ENCODE measurements at places on chromosomes 7 and 10.

- DNase-seq = no peak
Observed at GRCh38 chr10:89173075-89173474, 34.0 kb downstream of the CH25H start.

DNA sequence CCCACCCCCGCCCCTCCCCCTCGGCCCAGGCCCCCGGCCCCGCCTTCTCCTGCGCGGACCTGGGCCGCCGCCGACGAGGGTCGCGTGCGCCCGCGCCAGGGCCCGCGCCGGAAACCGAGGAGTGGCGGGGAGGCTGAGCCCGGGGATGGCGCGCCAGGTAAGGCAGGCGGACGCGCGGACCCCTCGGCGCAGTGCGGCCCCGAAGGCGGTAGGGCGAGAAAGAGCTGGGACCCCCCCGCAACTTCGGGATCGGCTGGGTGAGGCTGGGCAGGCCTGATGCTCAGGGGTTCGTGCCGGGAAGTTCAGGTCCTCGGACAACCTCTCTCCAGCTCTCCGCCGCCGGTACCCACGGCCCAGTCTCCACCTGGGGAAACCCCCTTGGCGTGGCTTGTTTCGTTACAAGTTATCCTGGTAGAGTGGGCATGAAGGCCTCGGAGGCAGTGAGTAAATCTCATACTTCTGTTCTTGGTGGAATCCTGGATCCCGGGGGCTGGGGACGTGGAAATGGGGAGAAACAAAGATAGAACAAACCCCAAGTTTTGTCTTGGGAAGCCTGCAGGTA, 58.4 kb downstream of the ZNF467 start:
- DNase-seq = no peak

- DNase-seq = no peak
Observed at GRCh38 chr10:69638642-69639041, 8.6 kb downstream of the FAM241B start.

DNA sequence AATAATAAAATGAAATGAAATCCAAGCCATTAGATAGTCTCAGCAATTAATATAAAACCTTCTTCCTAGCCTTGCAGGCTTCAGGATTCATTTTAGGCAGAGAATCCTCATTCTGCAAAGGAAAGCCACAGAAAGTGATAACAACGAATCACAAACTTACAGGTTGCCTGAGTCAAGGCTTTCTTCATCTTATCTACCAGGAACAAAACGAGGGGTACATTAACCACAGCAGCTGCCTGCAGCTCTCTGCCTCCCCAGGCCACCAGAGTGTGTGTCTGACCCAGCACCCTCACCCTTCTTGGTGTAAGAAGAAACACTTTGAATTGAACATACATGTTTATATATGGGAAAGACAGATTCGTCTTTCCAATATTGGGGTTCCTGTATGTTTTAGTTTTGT, 12.5 kb upstream of the TNS3 start:
- DNase-seq = no peak

- DNase-seq = no peak
Observed at GRCh38 chr7:40311307-40311706, 176.5 kb downstream of the SUGCT start.

- no peak for DNase-seq
Observed at GRCh38 chr7:27248911-27249723, 6.5 kb downstream of the EVX1 start.

GRCh38 chr7:40763319-40764287, 628.8 kb downstream of the SUGCT start:
- DNase-seq = no peak

DNA sequence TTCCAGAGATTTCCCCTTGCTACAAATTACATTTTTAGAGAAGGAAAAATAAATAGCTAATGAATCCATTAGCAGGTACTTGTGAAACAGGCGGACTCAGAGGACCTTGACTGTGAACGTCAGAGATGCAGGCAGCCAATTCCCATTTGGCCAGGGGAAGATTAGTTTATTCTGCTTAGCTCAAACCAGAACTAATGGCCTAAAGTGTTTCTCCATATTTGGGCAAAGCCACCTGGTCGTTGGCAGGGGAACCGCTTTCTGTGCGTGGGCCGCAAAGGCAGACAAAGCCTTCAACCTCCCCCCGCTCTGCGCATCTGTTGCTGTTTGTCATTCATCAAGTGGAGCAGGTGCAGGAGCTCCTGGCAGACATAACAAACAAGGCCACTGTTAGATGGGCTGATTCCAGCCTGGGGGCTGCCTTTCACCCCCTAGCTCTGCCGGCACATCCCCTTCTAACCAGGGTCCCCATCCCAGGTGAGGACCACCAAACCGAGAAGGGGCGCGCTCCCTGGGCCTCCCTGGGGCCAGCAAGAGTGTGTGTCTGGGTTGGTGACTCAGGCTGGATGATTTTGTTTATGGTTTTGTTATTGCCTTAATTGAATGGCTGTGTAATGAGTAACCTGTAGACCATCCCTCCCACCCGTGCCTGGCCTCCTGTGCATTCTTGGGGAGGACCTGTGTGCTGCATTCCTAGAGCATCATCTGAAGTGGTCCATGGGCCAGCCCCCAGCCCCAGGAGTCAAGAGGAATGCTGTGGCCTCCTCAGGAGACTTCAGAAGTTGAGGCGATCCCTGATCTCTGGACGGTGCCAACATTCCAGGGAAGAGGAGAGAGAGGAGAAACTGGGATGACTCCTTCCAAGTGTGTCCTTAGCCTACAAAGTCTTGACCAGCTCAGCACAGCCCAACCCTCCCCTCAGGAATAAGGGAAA, 14.5 kb upstream of the CPA1 start:
- no peak for DNase-seq

DNA sequence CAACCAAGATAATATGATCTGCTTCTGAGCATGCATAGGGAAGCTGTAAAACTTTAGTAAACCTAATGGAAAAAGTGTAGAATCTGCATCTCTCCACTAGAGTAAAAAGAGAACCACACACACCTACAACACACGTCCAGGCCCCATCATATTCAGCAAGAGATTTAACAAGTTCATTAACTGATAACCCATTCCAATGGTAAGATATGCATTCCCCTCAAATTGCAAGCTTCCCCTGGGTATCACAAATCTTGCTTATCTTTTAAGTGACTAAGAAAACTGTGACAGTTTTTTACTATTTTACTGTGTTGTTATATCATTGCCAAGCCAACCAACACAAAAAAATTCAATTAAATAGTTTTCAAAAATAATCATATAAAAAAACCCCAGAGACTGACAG, 8.0 kb downstream of the DPY19L1 start:
- DNase-seq = no peak

DNA sequence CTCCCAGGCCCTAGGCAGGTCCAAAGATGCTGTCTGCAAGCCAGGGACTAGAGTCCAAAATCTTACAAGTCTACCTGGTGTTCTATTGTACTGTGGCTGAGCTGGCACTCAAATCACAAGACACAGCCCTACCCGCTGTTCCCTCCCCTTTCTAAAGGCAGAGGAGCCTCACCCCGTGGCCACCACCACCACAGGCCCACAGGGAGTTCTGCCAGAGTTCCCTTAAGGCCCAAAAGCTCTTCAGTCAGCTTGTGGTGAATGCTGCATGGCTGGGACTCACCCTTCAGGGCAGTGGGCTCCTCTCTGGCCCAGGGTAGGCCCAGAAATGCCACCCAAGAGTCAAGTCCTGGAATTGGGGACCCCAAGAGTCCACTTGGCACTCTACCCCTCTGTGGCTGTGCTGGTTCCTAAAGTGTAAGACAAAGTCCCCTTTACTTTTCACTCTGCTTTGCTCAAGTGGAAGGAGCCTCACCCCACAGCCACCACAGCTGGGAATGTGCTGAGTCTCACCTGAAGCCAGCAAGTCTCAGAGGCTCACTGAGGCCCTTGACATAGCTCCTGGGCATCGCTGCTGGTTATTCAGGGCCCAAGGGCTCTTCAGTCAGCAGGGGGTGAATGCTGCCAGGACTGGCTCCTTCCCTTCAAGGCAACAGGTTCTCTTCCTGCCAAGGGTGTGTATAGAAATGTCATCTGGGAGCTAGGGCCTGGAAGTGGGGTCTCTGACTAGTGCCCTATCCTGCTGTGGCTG, 48.8 kb upstream of the PSAP start:
- DNase-seq = no peak

DNA sequence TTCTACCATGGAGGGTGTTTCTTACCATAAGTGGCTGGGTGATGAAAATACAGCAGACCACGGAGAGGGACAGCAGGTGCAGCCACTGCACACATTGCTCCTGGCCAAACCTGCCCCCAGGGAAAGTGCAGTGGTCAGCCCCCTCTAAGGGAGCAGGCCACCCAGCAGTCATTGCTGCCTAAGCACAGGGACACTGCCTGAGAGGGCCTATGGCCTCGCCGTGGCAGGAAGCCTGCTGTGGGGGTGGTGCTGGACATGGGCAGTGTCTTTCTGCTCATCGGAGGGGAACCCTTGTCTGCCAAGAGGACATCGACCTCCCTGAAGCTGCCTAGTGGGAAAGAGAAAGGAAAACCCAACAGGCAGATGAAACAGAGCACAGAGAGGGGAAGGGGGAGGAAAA, 118.3 kb downstream of the PKD1L1 start:
- no peak for DNase-seq

DNA sequence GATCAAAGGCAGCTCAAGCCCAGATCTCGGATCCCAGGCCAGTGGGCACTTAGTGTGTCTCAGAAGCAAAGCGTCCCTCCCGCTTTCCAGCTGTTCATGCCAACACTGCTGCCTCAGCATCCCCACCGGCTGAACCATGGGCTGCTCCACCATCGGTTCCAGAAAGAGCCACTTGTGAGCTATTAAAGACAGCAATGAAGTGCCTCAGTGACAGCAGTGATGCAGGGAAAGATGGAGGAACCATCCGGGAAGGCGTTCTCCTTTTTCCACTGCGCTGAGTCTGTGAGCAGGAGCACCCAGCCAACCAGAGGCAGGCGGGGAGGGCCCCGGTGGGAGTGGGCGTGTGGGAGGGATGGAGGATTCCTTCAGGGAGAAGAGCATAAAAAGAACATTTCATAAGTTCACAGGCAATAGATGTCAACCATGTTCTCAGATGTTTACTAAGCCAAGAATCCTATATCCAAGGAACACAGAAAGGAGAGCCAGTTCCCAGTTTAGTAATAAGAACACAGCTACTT, 96.2 kb upstream of the MKI67 start:
- no peak for DNase-seq

DNA sequence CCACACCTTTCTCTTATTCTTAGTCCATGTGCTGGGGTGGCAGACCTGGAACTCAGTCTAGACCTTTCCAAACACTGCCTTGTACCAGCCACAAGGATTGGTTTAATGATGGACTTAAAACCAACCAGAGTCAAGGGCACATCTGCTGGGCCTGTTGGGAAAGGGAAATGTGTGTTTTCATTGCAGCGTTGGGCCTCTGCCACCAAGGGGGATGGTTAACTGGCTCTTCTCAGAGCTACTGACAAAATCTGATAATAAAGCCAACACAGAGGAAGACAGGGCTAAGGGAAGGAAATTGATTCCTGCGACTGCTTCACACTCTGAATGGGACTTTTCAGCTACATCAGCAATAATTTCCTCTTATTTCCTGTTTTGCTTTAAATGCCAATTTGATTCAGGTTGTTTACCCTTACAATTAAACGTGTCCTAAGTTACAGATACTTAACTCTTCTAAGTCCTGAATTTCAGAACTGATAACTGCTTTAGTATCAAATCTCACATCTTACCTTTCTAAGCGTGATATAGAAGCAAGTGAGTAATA, 68.4 kb upstream of the MALRD1 start:
- no peak for DNase-seq

DNA sequence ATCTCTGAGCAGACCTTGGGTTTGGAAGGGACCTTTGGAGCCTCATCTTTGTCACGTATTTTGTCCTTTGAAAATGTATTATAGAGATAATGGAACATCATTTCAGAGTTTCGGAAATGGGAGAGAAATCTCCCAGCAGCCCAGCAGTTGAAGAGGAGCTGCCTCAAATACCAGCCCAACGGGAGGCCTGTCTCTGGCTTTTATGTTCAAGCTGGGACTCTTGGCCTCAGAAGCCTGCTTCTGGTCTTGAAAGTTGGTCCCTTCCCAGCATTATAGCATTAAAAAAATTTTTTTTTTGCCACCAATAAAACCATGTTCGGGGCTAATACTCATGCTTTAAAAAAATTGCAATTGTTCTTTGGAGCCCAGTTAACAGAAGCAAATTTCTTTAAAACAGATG, 73.4 kb upstream of the CTBP2 start:
- DNase-seq = no peak

DNA sequence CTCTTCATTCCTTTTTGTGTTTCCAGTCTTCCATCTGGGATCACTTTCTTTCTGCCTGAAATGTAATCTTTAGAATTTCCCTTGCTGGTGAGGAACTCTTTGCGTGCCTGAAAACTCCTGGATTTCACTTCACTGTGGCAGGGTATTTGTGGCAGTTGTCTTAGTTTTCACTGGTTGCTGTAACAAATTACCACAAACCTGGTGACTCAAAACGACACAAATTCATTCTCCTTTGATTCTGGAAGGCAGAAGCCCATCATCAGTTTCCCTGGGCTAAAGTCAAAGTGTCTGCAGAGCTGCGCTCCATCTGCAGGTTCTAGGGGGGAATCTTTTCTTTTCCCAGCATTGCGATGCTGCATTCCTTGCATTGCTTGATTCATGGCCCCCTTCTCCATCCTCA, 109.3 kb downstream of the RBM20 start:
- no peak for DNase-seq

GRCh38 chr7:152868122-152869040, 108.8 kb downstream of the ACTR3B start:
- no peak for DNase-seq

DNA sequence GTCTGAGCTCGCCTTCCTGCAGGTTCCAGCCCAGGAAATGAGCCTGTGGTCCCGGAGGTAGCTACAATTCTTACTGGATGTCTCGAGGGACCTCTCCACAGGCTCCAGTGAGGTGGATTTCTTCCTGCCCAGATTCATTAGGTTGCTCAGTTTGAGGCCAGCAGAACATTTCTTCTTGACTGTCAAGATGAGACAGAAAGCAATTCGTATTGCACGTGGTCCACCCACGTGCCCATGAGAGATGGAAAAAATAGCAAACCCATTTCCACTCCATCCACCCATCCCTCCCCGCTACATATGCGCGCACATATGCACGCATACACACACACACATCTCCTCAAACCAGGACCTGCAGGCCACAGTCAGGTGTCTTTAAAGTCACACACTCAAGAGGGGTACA, 68.7 kb downstream of the VWA2 start:
- DNase-seq = no peak

- DNase-seq = no peak
Observed at GRCh38 chr10:82981137-82981723, 1106.2 kb downstream of the NRG3 start.

DNA sequence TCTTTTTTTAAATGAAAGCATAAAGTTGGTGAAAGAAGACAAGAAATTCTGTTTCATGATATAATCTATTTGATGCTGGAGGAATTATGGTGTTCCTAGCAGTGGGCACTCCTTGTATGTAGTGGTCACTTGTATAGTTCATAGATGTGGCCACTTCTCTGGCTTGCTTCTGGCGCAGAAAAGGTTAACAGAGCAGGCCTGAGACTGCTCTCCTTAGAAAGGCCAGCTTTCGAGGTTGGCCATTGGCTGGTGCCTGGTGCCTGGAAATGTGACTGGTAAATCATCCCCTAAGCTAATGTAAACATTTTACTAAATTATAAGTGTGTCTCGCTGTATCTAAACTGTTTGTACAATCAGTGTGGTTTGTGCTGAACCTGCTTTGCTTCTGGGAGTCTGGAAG, 276.1 kb downstream of the PHTF2 start:
- DNase-seq = no peak

- DNase-seq = no peak
Observed at GRCh38 chr7:132116369-132116768, 459.9 kb downstream of the PLXNA4 start.

GRCh38 chr10:86260564-86260963, 106.0 kb downstream of the GRID1 start:
- DNase-seq = no peak

GRCh38 chr7:91556956-91557650, 292.9 kb downstream of the FZD1 start:
- no peak for DNase-seq

Measured in epithelial cell of proximal tubule (primary cell).